Body of pancreas (tissue), 4 donors: ENCODE measurements at places on chromosomes 3 and 15.

DNA sequence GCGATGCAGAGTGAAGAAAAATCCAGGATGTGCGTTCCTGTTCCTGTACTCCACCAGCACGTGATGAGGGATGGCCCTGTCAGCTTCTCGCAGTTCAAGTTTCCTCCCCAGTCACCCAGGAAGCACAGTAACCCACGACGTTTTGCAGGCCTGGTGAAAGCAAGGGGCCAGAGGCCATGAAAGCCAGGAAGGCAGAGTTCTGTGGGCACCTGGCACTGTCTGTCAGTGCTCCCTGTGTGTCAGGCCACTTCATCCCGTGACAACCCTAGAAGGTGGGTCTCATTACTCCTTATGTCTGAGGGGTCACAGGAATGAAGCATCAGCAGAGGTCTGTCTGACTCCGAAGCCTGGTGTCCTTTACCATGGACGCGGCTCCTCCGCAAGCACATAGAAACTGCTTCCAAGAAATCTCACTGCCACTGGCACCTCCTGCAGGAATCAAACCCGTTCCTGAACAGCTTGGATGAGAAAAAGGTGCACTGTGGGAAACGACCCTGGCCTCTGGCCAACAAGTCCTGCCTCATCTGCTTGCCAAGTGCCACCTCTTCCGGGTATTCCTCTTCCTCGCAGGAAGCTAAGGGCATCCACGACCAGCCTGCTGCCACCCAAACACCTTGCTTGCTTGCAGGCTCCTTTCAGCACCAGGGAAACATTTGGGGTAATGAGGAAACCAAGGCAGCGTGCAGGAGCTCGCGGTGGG lies 14.6 kb downstream of the RAB43 start:
- peak; percentile 58 for DNase-seq

GRCh38 chr3:71495708-71496472 lies 87.6 kb downstream of the FOXP1 start:
- DNase-seq, result peak; percentile 10

GRCh38 chr3:21271606-21272016 lies 479.4 kb downstream of the ZNF385D start:
- DNase-seq, result no peak

DNA sequence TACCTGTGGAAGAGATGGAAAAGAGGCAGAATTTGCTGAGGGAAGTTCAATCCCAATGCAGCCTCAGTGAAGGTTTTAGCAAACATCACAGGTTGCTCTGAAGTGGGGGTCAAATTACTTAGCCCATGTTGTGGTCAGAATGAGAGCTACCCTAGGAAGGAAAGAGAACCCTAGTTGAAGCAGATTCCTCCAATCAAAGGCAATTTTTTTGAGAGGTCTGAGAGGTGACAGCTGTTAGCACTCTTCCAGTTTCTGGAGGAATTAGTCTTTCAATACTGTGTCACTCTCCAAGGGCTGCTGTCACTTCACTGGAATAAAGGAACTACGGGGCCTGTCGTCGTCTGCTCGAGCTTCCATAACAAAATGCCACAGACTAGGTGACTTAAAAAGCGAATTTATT lies 584.2 kb upstream of the DPPA4 start:
- DNase-seq, result no peak

DNA sequence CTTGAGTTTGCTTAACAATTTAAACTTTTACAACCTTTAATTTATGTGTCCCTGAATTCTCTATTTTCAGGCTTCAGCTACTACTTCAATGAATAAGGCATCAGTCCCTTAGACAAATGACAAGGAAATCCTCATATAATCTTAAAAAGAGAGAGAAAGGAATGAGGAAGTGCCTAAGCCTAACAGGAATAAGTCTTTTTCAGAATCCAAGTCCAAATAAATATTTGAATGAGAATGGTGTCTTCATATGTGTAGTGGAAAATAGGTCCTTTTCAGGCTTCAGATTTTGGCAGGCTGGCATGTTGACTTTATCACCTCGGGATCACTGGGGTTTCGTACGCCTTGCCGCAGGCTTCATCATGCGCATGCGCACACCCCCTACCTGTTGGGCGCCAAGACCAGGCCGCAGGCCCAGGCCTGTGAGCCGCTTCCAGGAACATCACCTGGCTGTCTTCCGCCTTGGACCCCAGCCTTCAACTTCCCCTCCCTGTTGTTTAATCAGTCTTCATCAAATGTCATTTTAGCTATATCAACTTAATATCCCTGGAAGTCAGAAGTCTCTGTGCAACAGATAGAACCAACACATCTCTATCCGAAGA lies 334.5 kb downstream of the SOX2 start:
- no peak for DNase-seq

GRCh38 chr3:159170436-159171003 lies 368.7 kb downstream of the MFSD1 start:
- no peak for DNase-seq

DNA sequence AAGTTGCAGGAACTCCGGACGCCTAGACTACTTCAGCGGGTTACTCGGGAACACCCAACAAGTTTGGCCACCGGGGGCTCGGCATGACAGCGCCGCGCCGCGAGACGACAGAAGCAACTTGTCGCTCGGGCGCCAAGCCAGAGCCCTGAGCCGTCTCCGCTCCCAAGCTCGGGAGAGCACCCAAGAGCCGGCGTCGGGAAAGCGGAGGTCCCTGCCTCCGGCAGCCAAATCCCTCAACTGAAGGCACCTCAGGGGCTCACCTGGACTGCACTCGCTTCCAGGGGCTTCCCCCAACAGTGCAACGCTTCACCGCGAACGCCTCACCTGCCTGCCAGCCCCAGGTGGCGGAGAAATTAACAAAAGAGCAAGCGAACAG lies 640 bp downstream of the MB21D2 start:
- peak; percentile 58 for DNase-seq

DNA sequence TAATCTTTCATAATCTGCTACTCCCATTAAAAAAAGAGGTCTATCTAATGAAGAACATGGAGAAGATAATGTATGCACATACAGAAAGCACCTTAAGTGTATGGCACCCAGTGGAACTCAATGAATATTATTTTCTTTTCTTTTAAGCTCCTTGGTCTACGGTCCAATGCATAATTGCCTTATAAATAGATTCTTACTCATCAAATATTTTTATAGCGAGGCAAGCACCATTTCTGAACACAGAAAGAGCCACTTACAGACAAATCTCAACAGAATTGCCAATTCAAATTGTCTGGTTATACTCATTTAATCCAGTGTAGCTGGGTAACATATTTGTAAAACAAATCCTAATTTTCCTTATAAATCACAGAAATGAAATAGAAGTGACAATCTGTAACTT lies 6.3 kb downstream of the PDZRN3 start:
- DNase-seq, result no peak

GRCh38 chr3:111571907-111572460 lies 23.2 kb downstream of the ZBED2 start:
- DNase-seq, result no peak

GRCh38 chr3:50350213-50350526 lies 405 bp downstream of the NPRL2 start:
- no peak for DNase-seq

GRCh38 chr3:81173514-81173913 lies 587.9 kb downstream of the GBE1 start:
- DNase-seq, result no peak

- DNase-seq, result no peak
Measured at GRCh38 chr15:39640665-39641064, 59.8 kb downstream of the THBS1 start.

GRCh38 chr3:4421121-4421520 lies 45.9 kb downstream of the SUMF1 start:
- DNase-seq, result no peak

GRCh38 chr15:79027532-79028410 lies 62.8 kb downstream of the RASGRF1 start:
- no peak for DNase-seq
